Bronchial epithelial cell (primary cell): ENCODE measurements at places on chromosomes 3 and 15. TPM values are rescaled to one million over a fixed set of nuclear protein-coding genes. Genes with fewer than 3 reads are reported as not detected.

Gene SPTBN5
- total RNA-seq: 0.51 and 0.53 TPM in 2 replicates

Gene P4HTM
- total RNA-seq: 15.8 and 28.7 TPM in 2 replicates

Gene CHRM5
- not detected in 2 replicates for total RNA-seq

Gene ZNF385D
- total RNA-seq: under 0.01 TPM in 1 of 2 replicates, not detected in the other

Gene CCR9
- total RNA-seq: not detected in 2 replicates

Gene XIRP1
- total RNA-seq: not detected in 2 replicates

Gene GP9
- not detected in 2 replicates for total RNA-seq

Gene CYP1A2
- total RNA-seq: not detected in 2 replicates

Gene CEP19
- 1.3 and 1.5 TPM in 2 replicates for total RNA-seq

Gene POLR2H
- 48.4 and 112 TPM in 2 replicates for total RNA-seq

Gene LHFPL4
- not detected in 2 replicates for total RNA-seq

Gene MOBP
- not detected in 2 replicates for total RNA-seq

Gene COPG1
- total RNA-seq: 165 and 259 TPM in 2 replicates

Gene SEMA3G
- under 0.01 and 0.13 TPM in 2 replicates for total RNA-seq

Gene TERC
- 118 and 346 TPM in 2 replicates for total RNA-seq

Gene SI
- total RNA-seq: not detected in 2 replicates

Gene NEIL1
- 6.1 and 6.6 TPM in 2 replicates for total RNA-seq

Gene ZIC4
- not detected in 2 replicates for total RNA-seq

Gene SLITRK3
- under 0.01 TPM in 1 of 2 replicates, not detected in the other for total RNA-seq

Gene GPR27
- 0.38 and 0.53 TPM in 2 replicates for total RNA-seq

Gene OCA2
- total RNA-seq: 0.26 TPM in 2 replicates

Gene GPR156
- total RNA-seq: under 0.01 and 0.13 TPM in 2 replicates

Gene MCF2L2
- total RNA-seq: 0.26 TPM in 2 replicates

Gene MLF1
- 5.5 and 12.2 TPM in 2 replicates for total RNA-seq

Gene NME9
- under 0.01 TPM in 1 of 2 replicates, not detected in the other for total RNA-seq

Gene CTXN2
- total RNA-seq: not detected in 2 replicates

Gene ARPIN
- total RNA-seq: 4.5 and 12.9 TPM in 2 replicates

Gene LARP6
- total RNA-seq: 41.1 and 42.1 TPM in 2 replicates

Gene AGBL1
- not detected in 2 replicates for total RNA-seq

Gene KLHDC8B
- total RNA-seq: 37.9 and 95.5 TPM in 2 replicates

Gene STAC
- total RNA-seq: 0.51 and 1.1 TPM in 2 replicates

Gene ARHGAP31
- total RNA-seq: 0.26 TPM in 2 replicates

Gene MTFMT
- total RNA-seq: 10.4 and 17.4 TPM in 2 replicates

Gene SLC25A36
- total RNA-seq: 122 and 166 TPM in 2 replicates

Gene WDR72
- total RNA-seq: under 0.01 and 0.13 TPM in 2 replicates

Gene ARNT2
- 0.13 and 0.26 TPM in 2 replicates for total RNA-seq

Gene DAG1
- total RNA-seq: 20.3 and 26.9 TPM in 2 replicates

Gene MRPS25
- 11.1 and 19.3 TPM in 2 replicates for total RNA-seq

Gene FEZF2
- not detected in 2 replicates for total RNA-seq

Gene SYNPR
- total RNA-seq: not detected in 2 replicates

Gene NUDT16
- 5.4 and 7.6 TPM in 2 replicates for total RNA-seq

Gene GHSR
- not detected in 2 replicates for total RNA-seq

Gene TRMT10C
- total RNA-seq: 23.2 and 25.0 TPM in 2 replicates

Gene FGF12
- total RNA-seq: 0.13 TPM in 1 of 2 replicates, not detected in the other

Gene A4GNT
- not detected in 2 replicates for total RNA-seq

Gene RNU5B-1
- total RNA-seq: not detected in 2 replicates

Gene MYO5C
- 17.8 and 19.7 TPM in 2 replicates for total RNA-seq

Gene FBXW12
- not detected in 2 replicates for total RNA-seq

Gene NLGN1
- total RNA-seq: under 0.01 and 0.13 TPM in 2 replicates

Gene SPRED1
- 15.6 and 16.3 TPM in 2 replicates for total RNA-seq

Gene P2RY14
- total RNA-seq: under 0.01 TPM in 1 of 2 replicates, not detected in the other

Gene ADGRG7
- under 0.01 TPM in 1 of 2 replicates, not detected in the other for total RNA-seq

Gene TMCO5A
- not detected in 2 replicates for total RNA-seq

Gene KLF15
- total RNA-seq: 0.26 and 3.4 TPM in 2 replicates

Gene RPP14
- total RNA-seq: 18.1 and 20.3 TPM in 2 replicates

Gene IGSF10
- under 0.01 TPM in 1 of 2 replicates, not detected in the other for total RNA-seq

Gene GUCA1C
- total RNA-seq: not detected in 2 replicates

Gene GABRG3
- not detected in 2 replicates for total RNA-seq

Gene RGMA
- 0.53 and 1.0 TPM in 2 replicates for total RNA-seq
